KBM-7 (cell line): ENCODE measurements at places on chromosomes 4 and X.

GRCh38 chr4:8103421-8104390 lies 54.9 kb downstream of the ABLIM2 start:
- no peak for DNase-seq

DNA sequence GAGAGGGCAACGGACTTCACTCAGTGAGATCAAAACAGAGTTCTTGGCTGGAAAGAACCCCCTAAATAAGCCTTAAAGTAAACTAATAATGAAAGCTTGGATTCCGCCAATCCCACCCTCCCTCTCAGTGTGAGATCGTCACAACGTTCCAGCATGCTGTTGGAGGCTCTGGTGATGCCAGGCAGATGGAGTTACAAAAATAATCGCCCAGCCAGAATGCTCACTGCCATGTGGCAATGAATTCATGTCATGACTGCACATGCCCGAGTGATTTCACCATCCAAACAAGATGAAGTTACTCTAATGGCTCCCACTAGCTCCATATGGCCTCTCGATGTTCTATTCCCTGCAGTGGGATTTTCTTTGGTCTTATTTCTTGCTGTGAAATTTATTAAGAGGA lies 248.0 kb downstream of the SPATA18 start:
- no peak for DNase-seq

DNA sequence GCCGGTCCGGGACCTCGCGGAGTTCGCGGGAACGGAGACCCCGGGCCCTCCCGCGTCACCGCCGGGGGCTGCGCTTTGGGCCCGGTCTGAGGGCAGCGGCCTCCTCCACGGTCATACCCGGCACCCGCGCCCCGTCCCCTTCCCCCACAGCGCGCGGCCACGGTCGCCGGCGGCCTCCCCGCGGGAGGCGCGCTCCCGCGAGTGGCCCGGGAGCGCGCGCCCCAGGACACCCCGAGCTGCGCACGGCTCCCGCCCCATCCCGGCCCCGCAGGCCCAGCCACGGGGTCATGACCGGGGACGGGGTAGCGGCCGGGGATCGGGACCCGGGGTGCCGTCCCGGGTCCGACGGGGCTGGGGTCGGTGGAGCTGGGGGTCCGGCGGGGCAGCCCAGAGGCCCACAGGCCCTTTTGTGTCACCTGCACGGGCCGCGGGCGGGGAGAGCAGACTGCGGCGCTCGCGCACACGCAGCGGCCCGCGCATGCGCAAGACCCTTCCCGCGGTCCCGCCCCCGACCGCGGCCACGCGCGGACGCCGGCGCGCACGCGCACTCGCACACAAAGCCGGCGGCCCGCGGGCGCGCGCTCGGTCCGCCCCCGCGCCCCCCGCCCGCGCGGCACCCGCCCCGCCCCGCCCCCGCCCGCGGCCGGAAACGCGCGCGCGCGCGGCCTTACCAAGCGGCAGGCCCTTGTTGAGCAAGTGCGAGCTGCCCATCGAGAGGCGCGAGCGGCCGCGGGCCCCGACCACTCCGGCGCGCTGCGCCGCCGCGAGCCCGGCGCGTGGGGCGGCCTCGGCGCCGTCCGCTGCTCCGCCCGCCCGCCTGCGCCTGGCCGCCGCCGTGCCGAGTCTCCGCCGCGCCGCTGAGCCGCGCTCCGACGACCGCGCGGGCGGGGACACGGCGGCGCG lies at the start of gene CTBP1:
Gene CTBP1, minus strand, starts transcription at position 886 of the 903 bp plus-strand sequence. CDS start 7,799 bp downstream, outside the sequence.
- DNase-seq = peak; percentile 70

DNA sequence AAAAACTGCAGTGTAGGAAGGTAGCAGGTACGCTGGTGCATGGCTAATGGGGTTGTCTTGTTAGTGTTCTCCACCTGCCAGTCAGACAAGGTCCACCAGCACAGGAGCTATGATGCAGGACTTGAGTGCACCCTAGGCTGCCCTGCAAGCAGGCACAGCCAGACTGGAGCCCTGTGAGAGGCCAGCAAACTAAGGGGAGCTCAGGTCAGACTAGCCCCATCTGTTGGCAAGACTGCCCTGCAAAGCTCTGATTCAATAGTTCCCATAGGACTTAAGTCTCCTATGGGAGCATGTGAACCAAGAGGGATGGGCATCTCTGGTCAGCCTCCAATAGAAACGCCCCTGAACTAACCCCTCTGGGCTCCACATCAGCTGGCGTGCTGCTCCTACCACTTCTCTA lies 1307.3 kb downstream of the C4orf33 start:
- no peak for DNase-seq

- DNase-seq = no peak
Observed at GRCh38 chr4:168398188-168398587, 79.6 kb upstream of the DDX60 start.

- DNase-seq = no peak
Observed at GRCh38 chr4:7715271-7716009, 224.2 kb downstream of the AFAP1 start.

GRCh38 chr4:149884046-149884445 lies 68.4 kb upstream of the IQCM start:
- no peak for DNase-seq

DNA sequence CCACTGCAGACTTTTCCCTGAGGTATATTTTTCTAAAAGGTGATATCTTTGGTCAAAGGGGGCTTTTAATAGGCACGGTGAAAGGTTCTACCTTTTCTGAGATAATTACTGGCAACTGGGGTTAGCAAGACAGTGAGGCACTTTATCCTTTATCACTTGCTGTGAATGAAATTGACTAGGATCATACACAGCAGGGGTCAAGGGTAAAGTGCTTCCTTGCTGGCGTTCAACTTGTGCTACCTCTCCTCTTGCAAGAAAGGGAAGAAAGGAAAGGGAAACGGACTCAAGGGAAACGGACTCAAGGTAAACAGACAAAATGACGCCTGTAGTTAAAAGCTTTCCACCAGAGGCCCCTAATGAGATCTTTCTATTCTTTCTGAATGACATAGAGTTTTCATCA lies 78.6 kb upstream of the RAPGEF2 start:
- no peak for DNase-seq

DNA sequence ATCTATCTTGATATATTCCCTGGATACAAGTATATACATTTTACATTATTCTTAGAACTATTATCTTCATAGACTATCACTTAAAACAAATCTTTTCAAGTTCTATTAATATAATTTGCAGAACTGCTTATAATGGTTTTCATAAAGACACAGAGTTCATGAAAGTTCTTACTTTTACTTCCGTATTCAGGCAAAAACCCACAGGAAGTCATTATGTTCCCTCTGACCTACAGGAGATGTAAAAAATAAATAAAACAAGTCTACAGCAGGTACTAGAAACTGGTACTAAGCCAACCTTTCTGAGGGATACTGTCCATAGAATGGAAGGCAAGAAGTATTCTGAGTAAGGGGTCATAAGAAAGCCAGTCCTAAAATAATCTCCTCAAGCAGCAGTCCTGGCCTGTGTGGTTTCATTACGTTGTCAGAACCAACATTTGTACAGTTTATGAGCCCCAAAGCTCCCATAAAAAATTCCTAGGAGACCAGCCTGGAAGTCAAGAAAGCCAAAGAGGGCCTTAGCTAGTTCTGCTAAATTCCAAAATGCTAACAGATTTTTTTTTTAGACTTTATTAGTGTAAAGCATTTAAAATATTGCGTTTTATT lies 68.6 kb downstream of the CAMK2D start:
- DNase-seq = peak; percentile 6

- no peak for DNase-seq
Observed at GRCh38 chr4:100165809-100166208, 24.5 kb downstream of the DDIT4L start.

DNA sequence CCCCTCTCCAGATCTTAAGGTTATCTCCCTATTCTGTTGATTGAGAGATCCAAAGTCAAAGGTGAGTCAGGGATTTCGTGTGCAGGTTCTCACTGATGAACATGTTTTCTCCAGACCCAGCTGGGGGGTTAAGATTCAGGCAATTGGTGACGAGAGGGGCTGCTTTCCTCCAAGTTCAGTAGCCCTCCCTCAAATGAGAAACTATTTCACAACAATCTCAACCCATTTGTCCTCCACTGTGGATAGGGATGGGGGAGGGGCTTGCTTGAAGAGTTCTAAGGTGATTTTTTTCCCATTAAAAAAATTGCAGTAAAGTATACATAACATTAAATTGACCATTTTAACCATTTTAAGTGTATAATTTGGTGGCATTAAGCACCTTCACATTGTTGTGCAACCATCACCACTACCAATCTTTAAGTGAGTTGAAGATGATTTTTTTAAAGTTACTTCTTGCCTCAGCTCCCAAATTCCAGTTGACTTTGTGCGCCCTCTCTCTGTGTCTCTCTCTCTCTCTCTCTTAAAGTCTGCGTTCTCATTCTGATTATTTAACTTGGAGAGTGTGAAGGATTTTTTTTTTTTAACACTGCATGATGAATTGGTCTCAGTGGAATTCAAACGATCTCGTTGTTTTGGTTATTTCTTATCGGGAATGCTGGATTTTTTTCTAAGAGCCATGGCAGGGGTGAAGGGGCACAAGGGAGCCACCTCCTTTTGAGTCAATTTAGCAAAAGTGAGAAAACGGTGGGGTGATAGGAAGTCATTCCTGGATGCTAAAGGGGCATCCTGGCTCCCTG lies 175.9 kb downstream of the SHROOM3 start:
- no peak for DNase-seq

GRCh38 chr4:24674279-24674678 lies 89.9 kb upstream of the DHX15 start:
- peak; percentile 55 for DNase-seq

GRCh38 chrX:22220941-22221340 lies 51.8 kb upstream of the CBLL2 start:
- no peak for DNase-seq

GRCh38 chr4:96035727-96036126 lies 195.8 kb downstream of the PDHA2 start:
- peak; percentile 34 for DNase-seq

GRCh38 chrX:16222151-16222550 lies 54.9 kb downstream of the MAGEB17 start:
- no peak for DNase-seq

DNA sequence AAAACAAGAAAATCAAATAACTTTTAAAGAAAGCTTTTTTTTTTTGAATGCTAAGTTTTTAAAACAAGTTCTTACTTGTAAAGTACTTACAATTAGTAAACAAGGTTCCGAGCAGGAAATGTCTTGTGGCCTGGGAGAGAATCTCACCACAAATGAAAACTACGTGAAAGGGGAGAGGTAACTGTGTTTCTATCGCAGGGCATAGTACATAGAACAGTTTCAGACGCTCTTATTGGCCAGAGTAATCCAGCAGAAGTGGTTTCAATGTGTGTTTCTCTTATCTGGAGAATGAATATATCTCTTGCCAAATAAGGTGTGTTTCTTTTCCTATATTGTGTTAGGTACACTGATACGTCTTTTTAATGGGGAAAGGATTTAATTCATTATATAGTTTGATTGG lies at the start of gene PLAC8:
Gene PLAC8, minus strand, starts transcription at position 154 of the 400 bp plus-strand sequence. CDS start 6,808 bp downstream, outside the sequence.
- DNase-seq = peak; percentile 83

GRCh38 chrX:74104356-74105015 lies 199.5 kb upstream of the ZCCHC13 start:
- DNase-seq = no peak

DNA sequence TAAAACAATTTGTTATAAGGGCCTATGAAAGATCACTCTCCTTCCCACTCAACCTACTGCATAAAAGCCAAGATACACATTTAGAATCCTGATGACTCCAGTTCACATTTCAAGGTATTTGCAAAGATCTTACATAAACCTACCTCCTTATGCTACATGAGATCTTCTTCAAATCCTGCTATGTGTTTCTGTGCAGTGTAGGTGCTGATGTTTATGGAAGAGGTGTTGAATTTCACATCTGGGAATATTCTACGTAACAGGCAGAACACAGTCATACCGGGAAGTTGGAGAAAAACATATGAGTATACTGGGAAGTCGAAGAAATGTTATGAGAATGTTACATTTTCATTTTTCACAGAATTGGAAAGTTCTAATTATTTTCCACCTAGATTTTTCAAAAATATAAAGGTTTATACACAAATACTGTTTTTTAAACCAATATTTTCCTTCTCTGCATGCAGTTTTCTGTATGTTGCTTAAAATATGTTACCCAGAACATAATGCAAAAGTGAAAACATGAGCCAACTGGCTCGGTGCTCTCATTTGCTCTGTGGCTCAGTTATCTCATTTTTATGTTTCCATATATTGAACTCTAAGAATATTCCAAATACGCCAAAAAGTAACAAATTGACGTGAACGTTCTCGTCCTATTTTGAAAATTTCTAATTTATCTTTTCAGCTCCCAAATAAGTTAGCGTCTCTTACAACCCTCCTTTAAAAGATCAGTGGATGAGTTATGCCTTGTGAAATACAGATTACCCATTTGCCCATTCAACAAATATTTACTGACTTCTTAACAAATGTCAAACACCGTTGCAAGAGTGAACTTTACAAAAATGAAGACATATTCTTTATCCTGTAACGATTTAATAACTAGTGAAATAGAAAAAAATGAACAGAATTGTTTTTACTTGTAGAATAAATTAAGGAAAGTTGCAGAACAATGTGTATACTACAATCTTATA lies 899.3 kb downstream of the STIM2 start:
- DNase-seq = no peak

GRCh38 chr4:105543881-105544280 lies 8.5 kb upstream of the ARHGEF38 start:
- DNase-seq = no peak

DNA sequence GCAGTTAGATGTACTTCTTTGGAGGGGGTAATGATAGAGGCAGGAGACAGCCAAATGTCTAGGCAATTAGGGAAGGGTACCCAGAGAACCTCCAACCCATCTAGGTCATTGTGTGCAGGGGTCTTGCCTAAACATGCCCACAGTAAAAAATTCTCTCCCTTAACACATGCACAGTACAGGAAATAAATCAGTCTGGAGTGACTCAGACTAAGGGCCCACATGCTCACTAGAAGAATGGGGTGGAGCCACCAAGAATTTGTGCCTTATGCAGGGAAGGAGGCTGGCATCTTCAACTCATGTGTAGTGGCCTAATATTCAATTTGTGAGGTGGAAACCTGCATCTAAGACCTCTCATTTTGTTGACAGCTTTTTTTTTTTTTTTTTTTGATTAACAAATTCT lies 945.3 kb upstream of the GRIA3 start:
- no peak for DNase-seq
